ENCODE measurements at places on chromosomes 3 and 15.

DNA sequence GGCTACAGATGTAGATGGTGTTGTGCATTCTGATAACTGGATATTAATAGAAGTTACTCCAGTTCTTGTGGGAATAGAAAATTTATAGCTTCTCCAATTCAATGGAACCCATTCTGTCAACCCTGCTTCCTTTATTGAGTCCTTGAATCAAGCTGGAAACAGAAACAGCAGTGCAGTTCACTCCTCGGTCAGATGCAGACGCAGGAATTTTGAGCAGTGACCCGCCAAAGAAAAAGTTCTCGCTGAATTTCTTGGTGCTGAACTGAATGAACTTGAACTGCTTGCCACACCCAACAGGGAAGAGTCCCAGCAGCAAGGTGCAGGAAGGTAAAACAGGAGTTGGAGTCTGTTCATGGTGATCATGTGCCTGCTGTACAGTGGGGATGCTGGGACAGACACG lies 10.3 kb downstream of the HRH1 start:
- DNase-seq: no peak

DNA sequence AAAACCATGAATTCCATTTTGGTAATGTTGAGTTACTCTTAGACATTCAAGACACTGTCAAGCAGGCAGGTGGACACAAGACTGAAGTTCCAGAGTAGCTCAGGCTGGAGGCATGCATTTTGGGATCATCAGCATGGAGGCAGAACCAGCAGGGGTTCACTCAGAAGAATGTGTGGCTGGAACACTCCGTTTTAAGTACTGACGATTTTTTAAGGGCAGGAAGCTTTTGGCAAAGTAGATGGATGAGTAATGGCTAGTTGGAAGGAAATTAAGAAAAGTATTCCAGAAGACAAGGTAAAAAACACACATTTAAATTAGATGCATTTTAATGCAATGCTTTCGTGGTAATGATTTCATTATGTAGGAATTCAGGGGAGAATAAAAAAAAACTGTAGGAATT lies 420.4 kb downstream of the ROBO2 start:
- DNase-seq: no peak

DNA sequence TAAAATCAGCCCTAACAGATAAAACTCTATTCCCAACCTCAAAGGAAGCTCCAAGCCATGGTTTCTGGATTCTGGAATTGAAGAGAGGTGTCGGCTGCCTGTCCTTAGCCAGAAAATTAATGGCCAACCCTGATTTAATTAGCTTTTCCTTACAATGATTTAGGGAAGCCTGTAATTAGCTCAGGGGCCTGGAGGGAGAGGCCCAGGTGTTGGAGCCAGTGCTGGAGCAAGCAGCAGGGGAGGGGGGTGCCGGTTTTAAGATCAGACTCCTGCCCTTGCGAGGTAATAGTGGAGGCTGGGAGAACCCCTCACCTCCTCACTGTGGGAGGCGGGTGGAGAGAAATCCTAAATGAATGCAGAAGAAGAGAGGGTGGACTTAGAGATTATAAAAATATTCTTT lies 14.7 kb upstream of the ATP2B2 start:
- no peak for DNase-seq

DNA sequence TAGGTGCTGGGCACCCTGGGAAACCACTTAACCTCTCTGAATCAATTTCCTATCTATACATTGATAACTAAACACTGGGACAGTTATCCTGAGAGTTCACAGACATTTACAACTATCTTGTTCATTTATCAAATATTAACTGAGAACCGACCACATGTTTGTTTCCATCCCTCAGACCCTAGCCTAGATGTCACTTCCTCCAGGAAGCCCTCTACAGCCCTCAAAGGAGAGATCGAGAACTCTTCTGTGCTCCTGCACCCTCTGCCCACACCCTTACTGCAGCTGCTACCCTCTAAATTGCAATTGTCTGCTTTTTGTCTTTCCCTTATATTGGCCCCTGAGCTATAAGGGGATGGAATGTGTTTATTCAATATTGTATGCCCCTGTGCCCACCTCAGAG lies 46.1 kb downstream of the SRGAP3 start:
- no peak for DNase-seq

- no peak for DNase-seq
These were observed 22.7 kb downstream of the DHX30 start for GRCh38 chr3:47825590-47825989.

DNA sequence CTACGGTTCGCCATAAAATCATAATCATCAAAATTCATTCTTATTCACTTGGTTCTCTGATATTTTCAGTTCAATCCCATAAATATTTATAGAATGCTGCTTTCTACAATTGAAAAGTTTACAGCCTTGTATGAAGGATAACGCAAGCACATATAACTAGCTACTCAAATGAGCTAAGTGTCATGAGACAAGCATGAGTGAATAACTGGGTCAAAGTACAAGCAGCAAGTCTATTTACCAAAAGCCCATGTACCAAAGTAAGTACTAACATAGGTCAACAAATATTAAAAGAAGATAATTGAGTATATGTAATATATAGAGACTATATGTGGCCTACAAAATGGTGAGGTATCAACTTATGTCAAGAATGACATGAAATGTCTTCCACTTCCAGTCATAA lies 596.6 kb downstream of the GBE1 start:
- no peak for DNase-seq

- DNase-seq: no peak
These were observed 208.7 kb upstream of the P2RY1 start for GRCh38 chr3:152626226-152626625.

GRCh38 chr15:91521996-91522395 lies 331.5 kb upstream of the SLCO3A1 start:
- no peak for DNase-seq
